Right renal cortex interstitium (tissue), 3 donors: ENCODE measurements at places on chromosomes 4 and X. TPM values are rescaled to one million over a fixed set of nuclear protein-coding genes. Genes with fewer than 3 reads are reported as not detected.

- no peak for DNase-seq
These were observed 1.3 kb downstream of the TCEAL8 start for GRCh38 chrX:103253608-103254007.

DNA sequence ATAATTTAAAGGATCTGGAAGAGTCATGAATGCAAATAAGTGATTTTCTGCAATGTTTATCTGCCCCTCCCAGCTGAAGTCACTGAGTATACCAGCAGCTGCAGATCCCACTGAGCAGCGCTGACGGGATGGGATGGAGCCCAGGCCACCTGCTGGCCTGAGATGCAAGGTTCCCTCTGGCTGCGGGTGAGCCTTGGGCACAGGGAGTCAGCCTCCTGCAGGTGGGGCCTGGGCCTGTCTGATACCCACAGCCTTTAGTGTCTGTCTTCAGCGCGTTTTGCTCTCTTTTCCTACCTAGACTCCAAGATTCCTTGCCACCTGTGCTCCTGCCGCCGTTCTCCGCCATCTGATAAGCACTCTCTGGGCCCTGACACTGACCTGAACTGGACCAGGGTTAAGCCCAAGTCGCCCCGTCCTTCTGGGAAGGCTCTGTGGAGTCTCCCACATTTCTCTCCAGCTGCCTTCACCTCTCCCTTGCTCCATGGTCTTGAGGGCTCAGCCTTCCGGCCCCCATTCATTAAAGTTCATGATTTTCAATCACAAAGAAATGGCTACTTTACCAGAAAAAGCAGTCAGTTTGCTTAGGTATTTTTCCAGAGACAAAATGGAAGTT lies 223.1 kb upstream of the FAT1 start:
- no peak for DNase-seq

GRCh38 chr4:17206829-17207801 lies 304.8 kb downstream of the QDPR start:
- no peak for DNase-seq

- DNase-seq, result no peak
These were observed 24.3 kb upstream of the TEX13C start for GRCh38 chrX:125295337-125295736.

- DNase-seq, result no peak
These were observed 681 bp upstream of the UPF3B start for GRCh38 chrX:119853444-119853843.

GRCh38 chr4:118086344-118086743 lies 52.1 kb downstream of the NDST3 start:
- DNase-seq, result no peak

The USP17L13 gene
- polyA plus RNA-seq, result not detected

DNA sequence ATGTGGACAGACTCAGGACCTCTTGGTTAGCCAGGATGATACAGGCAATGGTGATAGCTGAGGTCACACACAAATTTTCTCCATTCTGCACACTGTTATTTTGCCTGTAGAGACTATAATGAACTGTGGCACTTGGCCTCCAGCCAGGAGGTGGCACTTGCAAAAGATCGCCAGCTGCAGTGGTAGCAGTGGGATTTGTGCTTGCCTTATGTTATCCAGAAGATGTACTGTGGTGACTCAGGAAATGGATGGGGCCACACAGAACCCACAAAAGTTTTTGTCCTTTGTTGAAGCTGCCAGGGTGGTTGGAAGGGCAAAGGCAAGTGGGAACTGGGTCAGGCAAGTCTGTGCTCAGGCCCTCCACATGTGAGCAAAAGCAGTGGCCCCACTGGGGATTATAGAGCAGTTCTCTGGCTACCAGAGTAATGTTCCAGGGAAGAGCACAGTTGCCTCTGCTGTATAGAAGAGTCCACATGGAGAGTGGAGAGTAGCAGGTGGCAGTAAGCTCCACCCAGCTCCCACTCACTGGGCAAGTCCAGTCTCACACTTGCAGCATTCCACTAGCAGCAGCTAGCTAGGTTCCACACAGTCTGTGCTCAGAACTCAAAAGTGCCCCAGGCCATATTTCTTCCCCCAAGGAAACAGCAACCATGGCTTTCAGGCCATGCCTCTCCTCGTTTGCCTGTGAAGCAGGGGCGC lies 5.9 kb upstream of the C4orf17 start:
- no peak for DNase-seq
